ENCODE measurements at places on chromosomes 1 and 21.

DNA sequence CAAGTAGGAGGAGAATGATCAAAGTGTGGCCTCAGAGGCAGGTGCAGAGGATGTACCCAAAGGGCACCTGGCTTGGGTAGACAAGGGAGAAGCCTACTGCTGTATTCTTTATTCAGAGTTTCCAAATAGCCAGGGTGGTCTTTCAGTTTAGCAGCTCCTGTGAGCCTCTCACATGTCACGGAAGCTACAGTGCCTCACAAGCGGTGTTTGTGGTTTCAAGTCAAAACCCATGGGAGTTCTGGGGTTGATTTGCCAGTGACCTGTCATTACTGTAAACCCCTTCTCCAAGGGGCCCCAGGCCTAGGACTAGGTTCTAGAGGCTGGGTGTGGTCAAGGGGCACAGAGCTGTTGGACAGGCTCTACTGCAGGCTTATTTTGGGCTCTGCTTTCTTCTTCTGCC lies 10.2 kb upstream of the IL10 start:
- DNase-seq, result peak; percentile 65

GRCh38 chr1:84665703-84666317 lies 24.5 kb downstream of the SSX2IP start:
- DNase-seq, result no peak

- no peak for DNase-seq
Measured at GRCh38 chr1:210455840-210456603, 127.3 kb downstream of the HHAT start.

DNA sequence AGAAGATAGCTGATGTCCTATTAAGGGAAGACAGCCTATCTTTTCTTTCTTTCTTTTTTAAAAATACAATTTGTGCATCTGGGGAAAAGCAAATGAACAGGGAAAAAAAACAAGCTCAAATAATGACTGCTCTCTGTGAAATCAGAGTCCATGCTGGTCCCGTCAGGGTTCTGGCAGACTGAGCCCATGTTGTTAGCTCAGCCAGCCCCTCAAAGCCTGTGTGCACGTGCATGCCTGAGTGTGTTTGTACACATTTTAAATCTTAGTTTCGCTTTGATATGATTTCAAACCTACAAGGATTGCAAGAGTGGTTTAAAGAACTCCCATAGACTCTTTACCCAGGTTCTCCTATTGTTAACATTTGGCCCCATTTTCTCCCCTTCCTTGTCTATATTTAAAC lies 231.8 kb upstream of the GREM2 start:
- DNase-seq, result no peak
